ENCODE measurements at places on chromosomes 2 and 18. TPM values are rescaled to one million over a fixed set of nuclear protein-coding genes. Genes with fewer than 3 reads are reported as not detected.
A peak's percentile ranks its signal among the peaks of the same experiment; 100 is the strongest.

MC4R gene
- polyA plus RNA-seq = not detected

MOGAT1 gene
- polyA plus RNA-seq = not detected

GPR55 gene
- polyA plus RNA-seq = not detected

MC5R gene
- not detected for polyA plus RNA-seq

SLC19A3 gene
- polyA plus RNA-seq = 0.16 TPM

MAP2 gene
- polyA plus RNA-seq = 60.1 TPM

CRYGD gene
- polyA plus RNA-seq = not detected

GRCh38 chr2:67631483-67631882, 234.3 kb downstream of the ETAA1 start:
- H3K4me3 ChIP-seq = no peak overlapping the region
- no peaks in the 10 kb centered on the region for H3K27me3 ChIP-seq
- H3K4me1 ChIP-seq = no peaks in the 10 kb centered on the region
- no peaks in the 10 kb centered on the region for H3K36me3 ChIP-seq

DNA sequence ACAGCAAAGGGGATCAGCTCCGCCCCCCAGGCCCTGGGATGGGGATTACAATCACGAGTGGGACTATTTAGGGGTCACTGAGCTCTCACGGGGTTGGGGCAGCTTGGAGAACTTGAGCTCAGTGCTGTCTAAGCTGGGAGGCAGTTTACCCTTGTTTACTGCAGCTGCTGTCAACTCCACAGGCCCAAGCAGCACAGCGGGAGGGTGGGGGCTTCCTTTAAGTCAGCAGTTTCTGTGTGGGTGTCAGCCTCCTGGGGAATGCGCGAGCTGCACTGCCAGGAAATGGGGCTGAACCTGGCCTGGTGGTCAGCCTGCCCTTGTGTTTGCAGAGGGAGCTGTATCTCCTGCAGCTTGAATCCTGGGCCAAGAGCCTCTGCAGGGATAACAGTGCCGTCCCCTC, 29.8 kb downstream of the TOGARAM2 start:
- peak; percentile 53 for DNase-seq
- no peaks in the 10 kb centered on the region for H3K27me3 ChIP-seq
- H3K4me3 ChIP-seq = no peak overlapping the region

- H3K4me1 ChIP-seq = no peaks in the 10 kb centered on the region
- no peak overlapping the region for H3K27ac ChIP-seq
- no peaks in the 10 kb centered on the region for H3K27me3 ChIP-seq
- no peak overlapping the region for H3K4me3 ChIP-seq
- DNase-seq = no peak
Observed at GRCh38 chr2:175057078-175057685, 52.0 kb upstream of the CHN1 start.

GRCh38 chr18:68406761-68407160, 308.1 kb downstream of the TMX3 start:
- no peak for DNase-seq
- no peaks in the 10 kb centered on the region for H3K36me3 ChIP-seq
- no peak overlapping the region for H3K4me3 ChIP-seq
- H3K27me3 ChIP-seq = no peaks in the 10 kb centered on the region
- H3K27ac ChIP-seq = no peak overlapping the region

DNA sequence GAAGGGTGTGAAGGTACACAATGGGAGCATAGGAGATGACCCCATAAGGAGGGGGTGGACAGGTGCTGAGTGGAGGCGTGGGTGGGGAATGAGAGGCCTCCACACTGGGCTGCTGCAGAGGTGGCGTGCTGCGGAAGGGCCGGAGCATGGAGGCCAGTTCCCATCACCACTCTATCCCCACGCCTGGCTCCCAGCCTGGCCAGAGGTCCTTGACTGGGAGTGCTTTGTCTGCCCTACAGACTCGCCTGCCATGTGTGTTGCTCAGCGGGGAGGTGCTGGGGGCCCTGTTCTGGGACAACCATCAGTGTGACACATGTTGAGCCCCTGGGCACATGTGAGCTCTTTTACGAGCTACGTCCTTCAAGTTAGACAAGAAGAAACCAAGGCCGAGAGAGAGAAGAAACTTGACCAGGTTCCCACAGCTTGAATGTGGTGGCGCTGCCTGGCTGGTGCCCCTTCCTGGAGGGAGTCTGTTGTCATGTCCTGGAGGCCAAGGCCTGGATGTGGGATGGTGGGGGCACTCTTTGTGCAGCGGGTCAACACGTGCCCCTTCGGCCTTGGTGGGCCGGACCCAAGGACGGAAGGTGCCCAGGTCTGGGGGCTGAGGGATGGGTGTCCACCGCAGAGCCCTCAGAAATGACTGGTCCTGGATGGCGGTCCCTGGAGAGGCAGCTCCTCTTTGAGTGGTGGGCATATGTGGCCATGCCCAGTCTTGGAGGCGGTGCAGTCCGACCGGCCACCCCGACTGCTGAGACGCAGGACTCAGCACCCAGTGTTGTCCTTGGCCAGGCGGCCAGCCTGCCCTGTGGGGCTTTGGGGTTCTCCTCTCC, 1.2 kb upstream of the INPP5D start:
- no peaks in the 10 kb centered on the region for H3K4me1 ChIP-seq
- no peak overlapping the region for H3K27ac ChIP-seq
- no peaks in the 10 kb centered on the region for H3K36me3 ChIP-seq
- no peak for DNase-seq
- H3K27me3 ChIP-seq = peaks cover 8% of the 10 kb centered on the region

DNA sequence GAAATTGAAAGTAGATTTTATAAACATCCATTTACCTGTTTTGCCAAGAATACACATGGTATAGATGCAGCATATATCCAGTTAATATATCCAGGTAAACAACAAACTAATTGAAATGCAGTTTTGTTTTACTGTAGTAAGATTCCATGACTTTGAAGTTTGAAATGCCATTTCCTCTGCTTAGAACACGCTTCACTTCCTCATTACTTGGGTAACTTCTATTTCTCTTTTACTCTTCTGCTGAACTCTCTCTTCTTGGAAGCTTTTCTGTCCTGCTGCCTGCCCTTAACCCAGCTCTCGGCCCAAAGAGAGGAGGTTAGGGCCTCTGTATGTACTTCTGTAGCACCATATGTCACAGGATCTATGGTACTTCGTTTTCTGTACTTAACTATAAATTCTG, 14.1 kb upstream of the IL1RL2 start:
- no peaks in the 10 kb centered on the region for H3K27me3 ChIP-seq
- no peak for DNase-seq
- no peak overlapping the region for H3K4me3 ChIP-seq
- H3K4me1 ChIP-seq = no peaks in the 10 kb centered on the region

DNA sequence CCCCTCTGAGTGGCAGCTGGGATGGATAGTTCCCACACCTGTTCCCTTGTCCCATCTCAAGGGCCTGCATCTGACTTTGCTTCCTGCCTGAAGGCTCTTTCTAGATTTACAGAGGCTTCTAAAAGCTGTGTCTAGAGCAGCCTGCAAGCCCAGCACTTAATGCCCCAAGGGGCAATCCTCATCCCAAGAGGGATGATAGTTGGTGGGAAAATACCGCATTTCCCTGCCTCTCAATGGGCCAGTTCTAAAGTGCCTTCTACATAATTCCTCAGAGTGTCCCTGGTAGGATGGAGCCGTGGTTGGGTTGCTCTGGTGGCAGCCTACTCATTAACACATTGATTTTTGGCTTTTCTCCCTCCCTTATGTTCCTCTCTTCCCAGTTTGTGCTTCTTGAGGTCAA, 29.5 kb downstream of the LAMA3 start:
- DNase-seq = no peak
- H3K27me3 ChIP-seq = no peaks in the 10 kb centered on the region
- H3K4me1 ChIP-seq = peaks cover 12% of the 10 kb centered on the region
- no peak overlapping the region for H3K4me3 ChIP-seq

- H3K36me3 ChIP-seq = no peaks in the 10 kb centered on the region
- peaks cover 4% of the 10 kb centered on the region for H3K4me1 ChIP-seq
- no peaks in the 10 kb centered on the region for H3K27me3 ChIP-seq
- no peak overlapping the region for H3K4me3 ChIP-seq
- H3K27ac ChIP-seq = no peak overlapping the region
- no peak for DNase-seq
Observed at GRCh38 chr2:43360137-43360536, 133.7 kb upstream of the ZFP36L2 start.

GRCh38 chr2:62455957-62456692, 49.9 kb downstream of the TMEM17 start:
- DNase-seq = no peak
- no peaks in the 10 kb centered on the region for H3K36me3 ChIP-seq
- no peaks in the 10 kb centered on the region for H3K27me3 ChIP-seq
- no peak overlapping the region for H3K4me3 ChIP-seq
- no peak overlapping the region for H3K27ac ChIP-seq
- H3K4me1 ChIP-seq = peaks cover 6% of the 10 kb centered on the region

GRCh38 chr2:52194342-52194741, 1162.4 kb upstream of the NRXN1 start:
- H3K4me3 ChIP-seq = no peak overlapping the region
- H3K27me3 ChIP-seq = no peaks in the 10 kb centered on the region
- H3K27ac ChIP-seq = no peak overlapping the region
- DNase-seq = no peak
- H3K36me3 ChIP-seq = no peaks in the 10 kb centered on the region

- H3K4me3 ChIP-seq = no peak within 1 kb of the TSS
- no peak for DNase-seq
- no peaks in the 10 kb centered on the region for H3K27me3 ChIP-seq
- no peaks in the 10 kb centered on the region for H3K36me3 ChIP-seq
- no peak within 1 kb of the TSS for H3K27ac ChIP-seq
Observed at GRCh38 chr18:7230626-7231349, at the start of gene LRRC30. Gene LRRC30, plus strand, starts transcription at chr18:7231089. Its CDS starts 50 bp downstream, at chr18:7231139.

GRCh38 chr2:65367524-65367923, 64.9 kb downstream of the SPRED2 start:
- no peaks in the 10 kb centered on the region for H3K27me3 ChIP-seq
- DNase-seq = peak; percentile 93
- H3K4me1 ChIP-seq = peaks cover 25% of the 10 kb centered on the region
- no peak overlapping the region for H3K4me3 ChIP-seq
- H3K27ac ChIP-seq = peak overlapping the region; percentile 35
- no peaks in the 10 kb centered on the region for H3K36me3 ChIP-seq

DNA sequence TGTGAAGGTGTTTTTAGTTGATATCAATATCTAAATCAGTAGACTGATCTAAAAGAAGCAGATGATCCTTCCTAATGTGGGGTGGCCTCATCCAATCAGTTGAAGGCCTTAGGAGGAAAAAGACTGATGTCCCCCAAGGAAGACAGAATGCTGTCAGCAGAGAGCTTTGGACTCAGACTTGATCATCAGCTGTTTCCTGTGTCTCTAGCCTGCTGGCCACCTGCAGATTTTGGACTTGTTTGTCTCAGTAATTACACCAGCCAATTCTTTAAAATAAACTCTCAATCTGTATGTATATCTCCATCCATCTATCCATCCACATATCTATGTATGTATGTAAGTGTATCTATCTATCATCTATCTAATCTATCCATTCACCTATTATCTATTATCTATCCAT, 301.3 kb downstream of the LPIN1 start:
- DNase-seq = no peak
- no peaks in the 10 kb centered on the region for H3K27me3 ChIP-seq

- peaks cover 2% of the 10 kb centered on the region for H3K4me1 ChIP-seq
- no peak overlapping the region for H3K27ac ChIP-seq
Observed at GRCh38 chr18:63889626-63890025, 2.1 kb downstream of the SERPINB2 start.

DNA sequence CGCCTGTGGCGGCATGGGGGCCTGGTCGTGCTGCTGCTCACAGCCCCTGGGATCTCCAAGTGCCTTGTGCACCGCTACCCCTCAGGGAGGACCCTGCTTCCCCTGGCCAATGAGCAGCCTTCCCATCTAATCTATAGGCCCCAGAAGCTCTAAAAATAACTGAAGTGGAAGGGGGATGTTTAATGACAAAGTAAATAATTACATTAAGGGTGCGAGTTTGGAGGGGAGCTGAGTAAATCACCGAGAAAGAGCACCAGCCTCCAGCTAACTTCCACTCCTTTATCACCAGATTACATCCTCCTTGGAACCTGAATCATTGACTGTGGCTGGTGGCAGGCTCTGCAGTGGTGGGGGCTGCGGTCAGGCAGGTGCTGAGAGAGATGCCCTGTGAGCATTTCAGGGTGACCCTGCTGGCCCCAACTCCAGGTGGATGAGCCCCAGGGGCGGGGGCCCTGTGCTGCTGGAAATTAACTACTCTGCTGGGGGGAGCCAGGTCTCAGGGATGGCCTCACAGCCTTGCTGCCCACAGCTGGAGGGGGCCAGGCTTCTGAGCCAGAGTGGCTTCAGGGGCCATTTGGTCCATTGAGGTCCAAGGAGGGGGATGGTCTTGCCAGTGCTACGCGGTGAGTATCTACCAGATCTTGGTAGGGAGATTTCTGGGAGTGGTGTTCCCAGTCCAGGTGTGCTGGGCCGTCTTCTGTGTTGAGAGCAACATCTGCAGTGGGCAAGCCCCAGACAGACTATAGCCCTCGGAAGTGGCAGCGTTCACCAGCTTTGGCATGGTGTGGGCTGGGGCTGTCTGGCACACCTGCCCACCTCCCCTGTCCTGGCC, 74.2 kb downstream of the GLI2 start:
- H3K4me3 ChIP-seq = no peak overlapping the region
- no peak for DNase-seq
- H3K27me3 ChIP-seq = no peaks in the 10 kb centered on the region
- H3K36me3 ChIP-seq = no peaks in the 10 kb centered on the region
- H3K27ac ChIP-seq = no peak overlapping the region

GRCh38 chr18:23331091-23331920, 121.8 kb upstream of the RIOK3 start:
- DNase-seq = no peak
- no peaks in the 10 kb centered on the region for H3K36me3 ChIP-seq
- H3K27me3 ChIP-seq = no peaks in the 10 kb centered on the region
- H3K4me1 ChIP-seq = no peaks in the 10 kb centered on the region
- no peak overlapping the region for H3K4me3 ChIP-seq
- no peak overlapping the region for H3K27ac ChIP-seq
